ENCODE measurements at places on chromosomes 2 and 18.

GRCh38 chr2:68362749-68363148 is 2.3 kb upstream of the PLEK start:
- DNase-seq, result no peak

DNA sequence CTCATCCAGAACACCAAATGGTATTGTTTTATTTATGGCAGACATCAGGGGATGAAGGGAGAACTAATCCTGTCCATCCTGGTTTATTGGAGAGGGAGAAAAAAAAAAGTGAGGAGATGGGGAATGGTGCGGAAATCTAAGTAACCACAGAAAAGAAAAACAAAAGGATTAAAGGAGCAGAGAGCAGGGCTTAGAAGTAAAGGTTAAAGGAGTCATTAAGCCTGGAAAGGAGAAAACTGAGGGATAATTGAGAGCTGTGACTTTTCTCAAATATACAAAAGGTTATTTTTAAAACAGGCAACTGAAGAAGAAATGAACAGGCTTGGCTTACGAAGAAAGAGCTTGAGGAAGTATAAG is 127.2 kb upstream of the PPP1CB start:
- no peak for DNase-seq

GRCh38 chr18:1047406-1047805 is 142.7 kb downstream of the ADCYAP1 start:
- DNase-seq, result no peak

- DNase-seq, result no peak
These were observed 65.8 kb downstream of the TNS1 start for GRCh38 chr2:217936952-217937351.

DNA sequence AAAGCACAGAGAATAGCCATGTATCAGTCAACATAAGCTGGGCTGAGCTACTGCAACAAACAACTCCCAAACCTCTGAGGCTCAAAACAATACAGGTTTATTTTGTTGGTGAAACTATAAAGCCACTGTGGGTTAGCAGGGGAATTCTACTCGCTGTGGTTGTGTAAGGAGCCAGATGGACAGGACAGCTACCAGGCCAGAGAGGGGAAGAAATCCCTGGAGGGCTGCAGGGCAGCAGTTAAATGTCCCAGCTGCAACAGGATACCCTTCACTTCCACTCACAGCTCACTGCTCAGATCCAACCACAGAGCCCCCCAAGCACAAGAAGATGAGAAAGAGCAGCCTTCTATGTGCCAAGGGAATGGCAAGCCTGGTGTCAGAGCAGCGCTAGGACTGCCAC is 245.9 kb upstream of the RAB6C start:
- no peak for DNase-seq

Measured in C1 segment of cervical spinal cord (tissue), 14 donors.